ENCODE measurements at places on chromosomes 7 and 10.

DNA sequence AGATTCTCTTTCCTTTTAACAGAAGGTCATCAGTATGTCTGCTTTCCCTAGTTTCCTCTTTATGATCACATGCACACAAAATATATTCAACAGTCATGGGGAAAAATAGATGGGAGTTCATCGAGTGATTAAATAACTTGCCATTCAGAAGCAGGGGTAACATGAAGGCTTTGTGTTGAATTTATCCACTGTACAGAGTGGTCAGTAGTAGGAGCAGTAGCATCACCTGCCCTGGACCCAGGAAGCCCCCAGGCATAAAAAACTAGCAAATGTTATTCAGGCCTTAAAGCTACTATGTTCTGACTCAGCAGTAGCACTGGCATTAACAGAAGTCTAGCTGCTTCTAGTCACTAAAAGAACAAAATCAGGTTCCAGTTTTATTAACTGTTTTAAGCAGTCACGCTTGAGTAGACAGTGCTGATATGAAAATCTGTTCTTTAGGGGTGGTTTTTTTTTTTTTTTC, 31.4 kb upstream of the FAM133B start:
- no peak for DNase-seq

GRCh38 chr7:70419526-70420380, 712.2 kb upstream of the GALNT17 start:
- no peak for DNase-seq

GRCh38 chr7:24477398-24478136, 95.7 kb upstream of the PALS2 start:
- no peak for DNase-seq

DNA sequence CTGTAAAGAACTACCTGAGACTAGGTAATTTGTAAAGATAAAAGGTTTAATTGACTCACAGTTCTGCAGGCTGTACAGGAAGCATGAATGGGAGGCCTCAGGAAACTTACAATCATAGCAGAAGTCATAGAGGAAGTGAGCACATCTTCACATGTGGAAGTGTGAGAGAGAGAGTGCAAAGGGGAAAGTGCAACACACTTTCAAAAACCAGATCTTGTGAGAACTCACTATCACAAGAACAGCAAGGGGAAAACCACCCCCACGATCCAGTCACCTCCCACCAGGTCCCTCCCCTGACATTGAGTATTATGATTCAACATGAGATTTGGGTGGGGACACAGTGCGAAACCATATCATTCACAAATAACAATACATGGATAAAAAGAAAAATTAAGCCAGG, 24.5 kb downstream of the AVL9 start:
- no peak for DNase-seq

- DNase-seq, result no peak
Measured at GRCh38 chr7:118080947-118081346, 103.0 kb upstream of the LSM8 start.

DNA sequence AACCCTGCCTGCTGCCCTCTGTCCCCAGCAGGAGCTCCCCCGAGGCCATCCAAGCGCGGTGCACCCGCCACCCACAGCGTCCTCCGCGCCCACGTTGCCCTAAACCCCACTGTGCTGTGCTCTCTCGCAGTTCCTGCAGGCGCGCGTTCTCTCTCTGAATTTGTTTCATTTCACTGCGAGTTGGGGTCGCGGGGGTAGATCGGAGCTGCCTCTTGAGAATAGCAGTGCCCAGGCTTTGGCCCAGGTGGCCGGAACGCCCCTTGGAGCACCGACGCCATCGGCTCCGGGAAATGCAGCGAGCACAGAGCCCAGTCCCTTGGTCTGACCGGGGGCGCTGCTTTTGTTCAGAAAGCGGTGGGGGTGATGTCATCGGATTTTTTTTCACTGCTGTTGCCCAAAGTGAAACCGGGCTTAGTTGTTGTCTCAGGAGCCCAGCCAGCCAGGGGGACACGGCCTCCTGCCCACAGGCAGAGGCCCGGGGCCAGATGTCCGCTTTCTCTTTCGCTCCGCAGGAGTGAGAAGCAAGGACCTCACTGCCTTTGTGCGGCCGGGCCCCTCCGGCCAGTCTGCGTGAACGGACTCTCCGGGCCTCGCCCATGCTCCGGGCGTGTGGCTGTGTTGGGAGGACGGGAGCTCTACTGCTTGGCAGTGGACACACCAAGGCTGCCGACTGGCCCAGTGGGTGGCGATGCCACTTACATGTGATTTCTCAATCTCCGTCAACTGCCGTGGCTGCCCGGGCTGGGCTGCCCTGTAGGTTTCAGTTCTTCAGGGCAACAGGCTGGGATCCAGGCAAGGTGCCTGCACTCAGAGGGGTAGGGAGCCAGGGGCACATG, 43.1 kb downstream of the FOXK1 start:
- peak; percentile 17 for DNase-seq
